ENCODE measurements at places on chromosomes 3 and 15.

- peak; percentile 60 for DNase-seq
Measured at GRCh38 chr3:143831208-143831607, 17.1 kb downstream of the SLC9A9 start.

- no peak for DNase-seq
Measured at GRCh38 chr15:96181217-96181616, 149.3 kb upstream of the NR2F2 start.

GRCh38 chr3:73783811-73784210 lies 159.1 kb upstream of the PDZRN3 start:
- no peak for DNase-seq

GRCh38 chr3:44442596-44443309 lies 34.7 kb downstream of the ZNF445 start:
- no peak for DNase-seq

DNA sequence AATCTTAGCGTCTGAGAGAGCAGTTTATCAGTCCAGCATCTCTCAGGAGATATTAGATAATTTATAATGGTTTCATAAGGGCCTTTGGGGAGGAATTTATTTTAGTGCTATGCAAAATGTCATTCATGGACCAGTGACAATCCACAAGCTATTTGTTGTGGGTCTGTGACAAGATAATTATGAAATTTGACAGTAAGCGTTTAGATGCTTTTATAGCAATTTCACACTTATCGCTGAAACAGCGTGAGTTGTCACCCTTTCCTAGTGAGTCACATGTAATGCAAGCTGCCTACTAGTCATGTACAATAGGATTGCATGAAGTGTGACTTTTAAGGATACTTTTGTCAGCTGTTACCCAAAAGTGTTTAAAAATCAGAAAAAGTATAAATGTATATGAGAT lies 315.6 kb upstream of the THBS1 start:
- DNase-seq = no peak

DNA sequence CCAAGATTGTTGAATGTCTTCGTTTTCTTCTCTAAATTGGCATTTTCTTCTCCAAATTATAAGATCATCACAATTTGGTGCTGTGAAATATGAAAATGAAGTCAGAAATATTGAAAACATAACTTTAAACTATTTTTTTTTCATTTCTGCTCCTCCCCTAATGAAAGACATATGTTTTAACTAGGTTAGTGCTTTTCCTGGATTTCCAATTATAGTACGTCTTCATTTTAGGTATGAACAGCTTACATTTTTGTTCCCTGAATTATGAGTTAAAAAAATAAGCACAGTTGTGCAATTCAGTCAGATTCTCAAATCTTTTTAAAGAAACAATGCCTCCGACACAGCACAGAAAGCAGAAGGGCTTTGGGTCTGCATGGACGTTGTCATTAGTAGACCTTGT lies 83.5 kb upstream of the CFAP20DC start:
- no peak for DNase-seq

- DNase-seq = peak; percentile 49
Measured at GRCh38 chr15:55858661-55859060, 115.7 kb upstream of the PRTG start.

- DNase-seq = peak; percentile 45
Measured at GRCh38 chr3:153038779-153039178, 123.2 kb upstream of the RAP2B start.

DNA sequence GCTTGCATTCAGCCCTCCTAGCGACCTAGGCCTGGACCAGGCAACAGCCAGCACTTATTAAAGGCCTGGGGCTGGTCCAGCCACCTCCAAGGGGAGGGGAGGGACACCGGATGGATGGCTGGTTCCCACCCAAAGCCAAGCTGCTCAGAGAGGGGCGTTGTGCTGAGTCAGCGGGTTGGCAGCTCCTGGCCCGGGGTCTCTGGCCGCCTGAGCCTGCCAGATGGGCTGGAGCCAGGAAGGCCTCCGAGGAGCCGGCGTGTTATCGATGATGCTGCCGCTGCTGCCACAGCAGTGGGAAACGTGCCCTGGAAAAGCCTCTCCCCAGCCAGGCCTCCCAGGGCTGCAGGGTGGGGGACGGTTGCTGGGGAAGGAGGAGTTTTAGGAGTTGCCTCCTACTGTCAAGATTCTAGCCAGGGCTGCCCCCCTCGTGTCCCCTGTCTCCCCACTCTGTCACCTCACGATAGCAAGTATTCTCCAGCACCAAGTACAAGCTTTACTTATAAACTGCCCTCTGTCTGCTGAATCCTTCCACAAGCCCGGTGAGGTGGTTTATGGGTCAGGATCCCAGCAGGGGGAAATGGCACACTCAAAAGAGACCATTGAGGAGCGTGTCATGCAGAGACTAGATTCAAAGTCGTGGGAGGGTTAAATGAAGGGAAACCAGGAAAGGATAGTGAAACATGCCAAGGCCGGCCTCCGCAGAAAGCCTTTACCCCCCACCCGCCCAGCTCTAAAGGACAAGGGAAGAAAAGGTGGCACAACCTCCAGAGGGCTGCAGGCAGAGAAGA lies 43.2 kb upstream of the TSEN2 start:
- DNase-seq = no peak

- no peak for DNase-seq
Measured at GRCh38 chr15:80596521-80596976, 98.6 kb upstream of the ABHD17C start.

DNA sequence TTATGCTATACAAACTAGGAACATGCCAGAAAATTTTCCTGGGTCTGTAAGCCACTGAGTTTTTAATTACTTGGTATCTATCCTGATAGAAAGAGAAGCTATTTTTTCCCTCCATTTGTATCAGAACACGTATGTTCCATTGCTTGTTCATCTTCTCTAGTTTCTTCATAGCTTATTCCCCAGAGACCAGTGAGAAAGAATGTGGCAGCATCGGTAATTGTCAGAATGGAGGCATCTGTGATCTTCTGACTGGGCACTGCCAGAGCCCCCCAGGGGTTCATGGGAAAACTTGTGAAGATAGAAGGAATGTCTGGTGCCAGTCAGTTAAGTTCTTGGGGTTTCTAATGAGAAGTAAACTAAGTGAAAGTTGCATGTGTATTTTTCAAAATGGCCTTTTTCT lies 720.2 kb upstream of the GOLIM4 start:
- no peak for DNase-seq

DNA sequence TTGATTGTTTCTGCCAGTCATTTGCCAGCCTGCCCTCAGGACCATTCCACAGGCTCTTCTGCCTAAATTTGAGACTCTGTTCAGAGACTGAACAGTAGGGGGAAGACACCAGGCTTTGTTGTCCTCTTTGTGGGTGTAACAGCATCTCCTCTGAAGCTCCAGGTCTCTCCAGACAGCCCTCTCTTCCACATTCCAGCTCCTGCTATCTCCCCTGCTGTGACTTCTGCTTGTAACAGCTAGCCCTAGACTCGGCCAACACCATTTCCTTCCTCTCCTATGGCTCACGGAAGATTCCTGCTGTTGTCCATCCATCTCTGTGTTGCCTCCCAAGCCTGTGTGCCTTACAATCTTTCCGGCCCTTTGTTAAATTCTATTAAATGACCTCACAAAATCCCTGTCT lies 40.2 kb downstream of the SUCLG2 start:
- DNase-seq = no peak

GRCh38 chr3:45544717-45545296 lies 49.7 kb upstream of the LIMD1 start:
- DNase-seq = no peak
